ENCODE measurements at places on chromosomes 16 and 17. TPM values are rescaled to one million over a fixed set of nuclear protein-coding genes. Genes with fewer than 3 reads are reported as not detected.

- DNase-seq: no peak
Observed at GRCh38 chr16:75198135-75198600, 8.8 kb downstream of the CTRB2 start.

- DNase-seq: no peak
Observed at GRCh38 chr16:72561-73548, at the start of gene RHBDF1. Gene RHBDF1 (minus strand): TSS chr16:72631. CDS start chr16:65015, 7,616 bp downstream.

KRT12 gene
- not detected for total RNA-seq

AXIN2 gene
- total RNA-seq: not detected

C16orf74 gene
- total RNA-seq: 157 TPM

ZNF205 gene
- total RNA-seq: 22.4 TPM

CCL23 gene
- not detected for total RNA-seq

DNA sequence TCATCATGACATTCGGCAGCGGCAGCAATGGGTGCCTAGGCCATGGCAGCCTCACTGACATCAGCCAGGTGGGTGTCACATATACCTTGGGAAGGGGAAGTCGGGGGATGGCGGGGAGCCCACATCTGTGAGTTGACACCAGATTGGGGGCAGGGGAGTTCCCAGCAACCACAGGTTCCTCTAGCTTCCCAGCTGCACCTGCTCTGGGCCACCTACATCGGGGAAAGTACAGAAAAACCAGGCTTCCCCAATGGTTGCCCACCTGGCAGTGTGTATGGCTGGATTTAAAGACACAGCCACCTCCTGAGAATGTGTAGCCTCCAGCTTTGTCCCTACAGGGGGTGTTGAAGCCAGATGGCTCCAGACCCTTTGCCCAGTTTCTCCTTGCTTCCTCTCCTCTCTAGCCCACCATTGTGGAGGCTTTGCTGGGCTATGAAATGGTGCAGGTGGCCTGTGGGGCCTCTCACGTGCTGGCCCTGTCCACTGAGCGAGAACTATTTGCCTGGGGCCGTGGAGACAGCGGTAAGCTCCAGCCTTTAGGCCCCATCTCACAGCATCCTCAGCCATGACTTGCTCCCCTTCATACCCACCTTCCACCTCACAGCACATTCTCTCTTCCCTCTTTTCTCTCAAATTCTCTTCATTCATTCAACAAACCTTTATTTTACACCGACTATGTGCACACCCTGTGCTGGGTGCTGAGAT is 5.0 kb upstream of the TRAF4 start:
- no peak for DNase-seq

ELP5 gene
- total RNA-seq: 20.0 TPM

DNA sequence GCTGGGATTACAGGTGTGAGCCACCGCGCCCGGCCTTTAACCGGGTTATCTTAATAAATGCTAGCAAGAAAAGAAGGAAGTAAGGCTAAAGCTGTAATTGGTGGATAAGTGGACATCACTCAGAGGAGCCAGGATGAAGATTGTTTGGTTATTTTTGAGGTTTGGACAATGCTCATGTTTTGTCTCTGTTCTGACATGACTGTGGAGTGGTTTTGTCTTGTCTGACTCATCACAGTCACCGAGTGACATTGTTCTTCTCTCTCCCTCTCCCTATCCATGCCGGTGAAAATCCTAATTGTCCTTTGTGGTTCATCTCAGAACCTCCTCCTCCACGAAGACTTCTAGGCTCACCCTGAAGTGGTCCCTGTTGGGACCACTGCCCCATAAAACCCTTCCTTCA is 23.5 kb upstream of the GRIN2A start:
- DNase-seq: no peak

GRCh38 chr16:11621920-11622651 is 35.4 kb upstream of the LITAF start:
- DNase-seq: no peak

Measured in bronchial epithelial cell (primary cell).